ENCODE measurements at places on chromosomes 16 and 17. TPM values are rescaled to one million over a fixed set of nuclear protein-coding genes. Genes with fewer than 3 reads are reported as not detected.

The ICAM2 gene
- total RNA-seq, result 2.4 TPM

The TNFRSF13B gene
- not detected for total RNA-seq

The PSMD12 gene
- 32.4 TPM for total RNA-seq

The SEBOX gene
- not detected for total RNA-seq

The DLX4 gene
- total RNA-seq, result not detected

The SOST gene
- total RNA-seq, result not detected

Data from placental pericyte (primary cell).